ENCODE measurements at places on chromosomes 4 and X.

- DNase-seq: no peak
Measured at GRCh38 chrX:10230222-10230621, 73.4 kb downstream of the CLCN4 start.

DNA sequence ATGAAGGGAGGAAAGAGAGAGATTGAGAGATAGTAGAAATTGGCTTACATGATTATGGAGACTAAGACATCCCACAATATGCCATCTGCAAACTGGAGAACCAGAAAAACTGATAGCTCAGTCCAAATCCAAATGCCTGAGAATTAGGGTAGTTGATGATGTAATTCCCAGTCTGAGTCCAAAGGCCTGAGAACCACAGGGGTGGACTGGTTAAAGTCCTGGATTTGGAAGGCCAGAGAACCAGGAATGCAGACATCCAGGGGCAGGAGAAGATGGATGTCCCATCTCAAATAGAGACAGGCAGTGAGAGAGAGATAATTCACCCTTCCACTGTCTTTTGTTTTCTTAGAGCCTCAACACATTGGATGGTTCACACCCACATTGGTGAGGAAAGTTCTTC, 345.7 kb upstream of the SPANXN4 start:
- no peak for DNase-seq

DNA sequence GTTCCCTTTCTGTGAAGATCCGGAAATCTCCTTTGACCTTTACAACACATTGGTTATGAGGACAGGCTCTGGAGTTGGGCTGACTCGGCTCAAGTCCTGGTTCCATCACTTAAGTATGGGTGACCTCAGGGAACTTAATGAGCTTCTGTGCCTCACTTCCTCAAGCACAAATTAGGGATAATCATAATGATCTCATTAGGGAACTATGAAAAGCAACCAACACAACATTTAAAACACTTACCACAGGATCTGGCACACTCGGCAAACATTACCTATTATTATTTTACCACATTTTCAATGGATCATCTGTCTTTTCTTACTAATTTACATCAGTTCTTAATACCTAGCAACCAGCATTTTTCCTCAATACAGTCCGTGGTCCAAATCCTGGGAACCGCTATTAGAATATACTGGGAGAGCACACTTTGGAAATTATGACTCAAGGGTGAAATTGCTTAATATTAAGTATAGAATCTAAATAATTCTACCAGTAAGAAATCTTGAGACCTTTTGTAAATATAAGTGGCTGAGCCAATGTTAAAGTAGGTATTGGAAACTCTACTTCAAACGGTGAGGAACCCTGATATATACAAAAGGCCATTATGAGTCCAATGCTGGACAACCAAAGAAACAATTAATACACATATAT, 19.6 kb downstream of the ADGRA3 start:
- DNase-seq: no peak

DNA sequence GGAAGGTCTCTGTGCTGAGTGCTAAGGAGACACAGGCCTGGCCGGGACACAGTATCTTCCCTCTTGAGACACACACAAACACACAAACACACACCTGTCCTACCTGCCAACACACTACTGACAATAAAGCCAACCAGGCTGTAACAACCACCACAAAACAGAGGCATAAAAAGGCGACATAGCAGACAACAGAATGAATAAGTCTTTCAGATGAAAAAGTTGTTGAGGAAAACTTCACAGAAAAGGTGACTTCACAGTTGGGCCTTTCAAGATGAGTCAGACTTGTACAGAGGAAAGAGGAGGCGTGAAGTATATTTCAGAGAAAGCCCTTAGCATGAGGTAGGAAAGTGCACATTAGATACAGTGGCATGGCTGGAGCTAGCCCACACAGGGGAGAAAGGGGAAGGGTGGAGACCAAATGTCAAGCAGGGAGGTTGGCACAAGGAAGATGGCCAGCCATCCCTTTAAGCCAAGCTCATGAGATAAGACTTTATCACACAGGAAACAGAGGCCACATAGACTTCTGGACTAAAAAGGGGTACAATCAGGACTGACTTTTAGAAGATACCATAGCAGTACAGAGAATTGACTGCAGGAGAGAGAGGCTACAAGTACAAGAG, 54.0 kb downstream of the SLC9A7 start:
- no peak for DNase-seq

GRCh38 chr4:108168671-108169523, at the start of gene LEF1:
Gene LEF1, minus strand, starts transcription at chr4:108168932. Its CDS starts 1,165 bp downstream, at chr4:108167767.
- DNase-seq: no peak

GRCh38 chrX:20244931-20245330, 21.8 kb downstream of the RPS6KA3 start:
- DNase-seq: no peak

DNA sequence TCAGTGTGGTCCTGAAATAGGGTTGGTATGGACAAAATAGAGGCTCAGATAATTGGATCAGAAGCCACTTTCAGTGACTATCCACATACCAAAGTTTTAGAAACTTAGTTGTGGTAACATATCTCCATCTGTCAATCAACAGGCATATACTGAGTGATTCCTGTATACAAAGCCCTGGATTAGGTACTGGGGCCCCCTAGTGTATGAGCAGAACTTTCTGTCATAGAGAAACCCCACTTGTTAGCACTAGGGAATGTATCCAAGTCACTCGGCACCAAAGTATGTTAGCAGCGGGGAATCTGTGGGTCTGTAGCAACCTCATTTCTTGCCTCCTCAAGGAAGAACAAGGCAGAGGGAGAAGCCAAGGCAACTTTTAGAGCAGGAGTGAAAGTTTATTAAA, 50.7 kb downstream of the MAP7D3 start:
- no peak for DNase-seq

DNA sequence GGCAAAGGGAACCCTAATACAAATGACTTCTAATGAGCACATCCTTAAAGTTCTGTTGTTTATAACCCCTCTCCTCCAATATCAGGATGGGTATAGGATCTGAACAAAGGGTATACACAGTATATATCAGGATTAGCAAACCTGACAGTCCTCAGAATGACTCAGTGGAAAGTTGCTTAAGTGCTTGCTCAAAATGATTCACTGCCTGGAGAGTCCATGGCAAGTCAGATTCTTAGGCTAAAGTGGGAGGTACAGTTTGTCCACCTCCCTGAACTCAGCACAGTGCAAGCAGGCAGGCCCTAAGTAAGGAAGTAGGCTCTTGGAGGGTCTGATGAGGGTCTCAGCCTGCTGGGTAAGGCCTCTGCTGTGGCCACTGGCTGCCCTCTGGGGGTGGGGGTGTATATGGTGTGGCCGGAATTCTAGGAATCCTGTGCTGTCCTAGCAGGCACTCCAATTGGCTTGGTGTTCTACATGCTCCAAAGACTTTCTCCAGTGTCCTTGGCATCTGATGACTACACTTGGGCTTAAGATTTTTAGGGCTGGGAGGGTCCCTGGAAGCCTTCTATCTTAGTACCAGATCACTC, 54.3 kb downstream of the CHRDL1 start:
- DNase-seq: no peak

GRCh38 chr4:38531141-38531727, 132.8 kb upstream of the KLF3 start:
- no peak for DNase-seq

DNA sequence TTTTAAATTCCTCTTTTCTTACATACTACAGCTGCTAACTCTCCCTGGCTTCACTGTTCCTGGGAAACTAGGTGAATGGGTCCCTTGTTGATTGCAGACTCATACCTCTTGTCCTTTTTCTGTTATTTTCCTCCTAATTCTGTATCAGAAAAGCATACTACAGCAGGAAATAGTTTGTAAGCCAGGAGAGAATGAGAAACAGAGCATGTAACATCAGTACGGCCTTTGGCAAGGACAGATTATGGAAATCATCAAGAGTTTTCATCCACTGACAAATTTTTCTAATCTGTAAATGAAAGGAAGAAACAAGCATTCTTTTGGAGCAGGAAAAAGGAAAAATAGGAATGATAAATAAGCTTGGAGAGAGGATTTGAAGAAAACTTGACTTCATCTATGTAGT, 239.2 kb downstream of the ANTXR2 start:
- no peak for DNase-seq

- no peak for DNase-seq
Measured at GRCh38 chr4:24070117-24070516, 180.3 kb upstream of the PPARGC1A start.

DNA sequence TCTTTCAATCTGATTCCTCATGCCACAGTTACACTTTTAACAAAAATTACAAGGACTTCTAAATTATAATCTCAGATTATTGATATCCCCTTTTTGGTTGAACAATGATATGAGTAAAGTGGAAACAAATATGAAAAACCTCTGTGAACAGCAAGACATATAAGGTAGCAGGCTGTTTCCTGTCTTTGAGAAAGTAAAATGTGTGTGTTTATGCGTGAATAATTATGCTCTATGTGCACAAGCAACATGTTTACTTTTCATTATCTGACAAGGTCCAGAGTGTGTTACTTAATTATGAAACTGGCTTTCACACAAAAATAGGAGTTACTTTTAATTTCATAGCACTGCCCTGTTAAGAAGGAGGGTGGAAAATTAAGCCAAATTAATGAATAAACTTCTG, 43.1 kb downstream of the DDIT4L start:
- no peak for DNase-seq

DNA sequence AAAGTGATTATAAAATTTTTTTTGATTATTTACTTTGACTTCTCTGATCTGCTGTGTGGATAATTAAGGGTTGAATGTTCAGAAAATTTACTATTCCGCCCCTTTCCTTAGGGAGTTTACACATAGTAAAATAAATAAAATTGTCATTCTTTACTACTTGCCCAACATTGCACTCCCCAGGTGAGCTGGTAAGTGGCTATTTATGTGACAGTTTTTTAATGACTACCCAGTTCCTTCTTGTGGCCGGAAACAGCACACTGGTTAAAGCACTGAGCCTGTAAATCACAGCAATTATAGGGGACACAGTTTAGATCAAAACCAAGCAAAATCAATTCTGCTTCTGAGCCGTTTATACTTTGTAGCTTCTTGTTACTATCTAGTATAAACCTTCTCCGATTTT, 158.1 kb downstream of the FHIP1A start:
- DNase-seq: no peak

DNA sequence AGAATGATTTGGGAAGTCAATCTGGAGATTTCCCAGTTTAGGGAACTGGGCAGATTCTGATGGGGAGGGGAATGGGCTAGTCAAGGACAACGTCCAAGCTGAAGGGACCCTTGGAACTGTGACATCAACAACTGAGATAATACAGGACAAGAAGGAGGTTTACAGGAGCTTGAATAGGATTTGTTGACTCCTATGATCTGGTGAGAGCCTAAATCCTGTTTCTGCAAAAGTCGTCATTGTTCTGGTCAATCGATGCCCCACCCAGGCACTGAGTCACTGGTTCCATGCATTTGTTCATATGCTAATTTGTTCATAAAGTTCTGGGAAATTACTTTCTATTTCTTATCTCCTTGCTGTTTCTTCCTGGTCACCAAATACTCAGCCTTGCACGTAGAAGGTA, 15.3 kb upstream of the PDGFRA start:
- no peak for DNase-seq

- no peak for DNase-seq
Measured at GRCh38 chrX:72271812-72272211, 5.2 kb downstream of the RPS4X start.

- no peak for DNase-seq
Measured at GRCh38 chr4:123469245-123469644, 72.7 kb downstream of the SPRY1 start.

GRCh38 chrX:67546496-67547423, 2.9 kb downstream of the AR start:
- no peak for DNase-seq

- no peak for DNase-seq
Measured at GRCh38 chr4:99447079-99447478, 11.9 kb upstream of the ADH7 start.

GRCh38 chr4:137390707-137391106, 141.6 kb downstream of the PCDH18 start:
- no peak for DNase-seq

GRCh38 chr4:125677665-125678307, 363.0 kb downstream of the FAT4 start:
- no peak for DNase-seq
